Ovary (tissue), 10 donors: ENCODE measurements at places on chromosomes 16 and 17. TPM values are rescaled to one million over a fixed set of nuclear protein-coding genes. Genes with fewer than 3 reads are reported as not detected.

- DNase-seq = peak; percentile 82
Measured at GRCh38 chr17:78313735-78314648, 45.9 kb downstream of the SOCS3 start.

DNA sequence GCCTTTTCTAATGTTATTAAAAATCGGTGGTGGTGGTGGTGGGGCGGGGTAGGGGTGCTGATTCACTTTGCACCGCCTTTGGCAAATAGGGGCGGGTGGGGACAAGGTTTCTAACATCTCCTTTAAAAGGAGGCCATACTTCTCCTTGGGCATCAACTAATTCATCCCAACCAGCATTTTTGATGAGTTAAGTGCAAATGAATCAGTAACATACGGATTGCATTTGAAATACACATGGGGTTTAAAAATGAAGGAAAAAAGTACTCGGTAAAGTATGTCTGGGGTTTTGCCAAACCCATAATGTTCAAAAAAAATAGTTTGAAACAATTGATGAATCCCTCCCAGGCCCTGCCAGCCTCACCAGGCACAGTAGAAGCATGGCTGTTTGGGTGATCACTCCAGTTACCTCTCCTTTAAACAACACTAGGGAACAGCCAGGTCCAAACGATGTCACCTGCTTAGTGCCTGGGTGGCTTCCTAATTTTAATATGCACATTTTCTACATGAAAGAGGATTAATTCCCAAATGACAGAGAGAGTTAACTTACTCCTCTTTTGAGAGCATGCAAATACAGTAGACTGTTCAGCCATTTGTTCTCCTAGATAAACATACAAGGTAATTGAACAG lies 107.2 kb downstream of the ANKFN1 start:
- DNase-seq = no peak

DNA sequence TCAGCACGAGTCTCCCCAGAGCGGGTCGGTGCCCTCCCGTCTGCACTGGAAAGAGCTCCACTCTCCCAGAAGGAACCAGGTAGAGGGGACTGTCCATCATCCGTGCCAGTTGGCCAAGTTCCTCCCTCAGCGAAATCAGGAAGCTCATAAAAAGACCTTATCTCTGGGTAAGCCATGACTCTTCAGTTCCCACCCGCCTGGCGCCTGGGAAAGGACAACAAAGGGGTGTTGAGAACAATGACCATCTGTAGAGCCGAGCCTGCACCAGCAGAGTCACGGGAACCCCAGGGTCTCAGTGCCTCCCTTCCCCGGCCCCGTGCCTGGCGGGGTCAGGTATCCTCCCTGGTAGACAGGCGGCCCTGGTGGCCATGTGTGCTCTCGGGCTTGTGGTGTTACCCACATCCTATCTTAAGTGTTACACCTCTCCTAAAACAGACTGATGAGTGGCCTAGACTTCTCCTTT lies 190.7 kb downstream of the AXIN2 start:
- no peak for DNase-seq

GRCh38 chr17:50272711-50273653 lies 1.3 kb upstream of the TMEM92 start:
- DNase-seq = peak; percentile 88

Gene TEX19
- not detected for total RNA-seq
